ENCODE measurements at places on chromosomes 7 and 10.

- DNase-seq, result no peak
Observed at GRCh38 chr7:91872928-91873327, 7.6 kb downstream of the MTERF1 start.

DNA sequence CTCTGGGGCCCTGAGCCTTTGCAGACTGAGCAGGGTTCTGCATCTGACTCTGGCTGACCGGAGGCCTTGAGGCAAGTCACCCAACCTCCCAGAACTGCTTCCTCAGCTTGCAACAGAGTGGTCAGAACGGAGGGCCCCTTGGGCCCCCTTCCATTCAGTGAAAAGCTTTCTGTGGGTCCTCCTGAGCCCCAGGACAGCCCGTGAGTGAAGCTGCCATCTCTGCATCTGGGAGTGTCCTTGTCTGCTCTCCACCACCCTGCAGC lies 224.7 kb downstream of the DNAJB6 start:
- DNase-seq, result no peak

DNA sequence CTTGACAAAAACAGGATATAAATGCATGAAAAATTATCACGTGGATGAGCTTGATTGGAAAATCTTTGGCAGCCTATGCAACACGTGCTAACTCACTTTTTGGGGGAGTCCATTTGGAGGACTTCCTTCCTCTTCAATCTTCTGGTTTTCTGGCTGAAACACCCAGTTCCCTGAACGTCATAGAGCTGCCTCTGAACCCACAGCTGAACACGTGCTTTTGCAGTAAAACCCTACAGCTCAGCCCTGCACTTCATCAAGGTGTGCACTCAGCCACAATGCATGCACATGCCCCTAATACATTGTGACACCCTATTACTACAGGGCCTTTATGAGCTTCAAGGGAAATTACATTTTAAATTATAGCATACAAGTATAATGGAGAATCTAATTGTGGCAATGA lies 808.7 kb upstream of the AUTS2 start:
- no peak for DNase-seq

DNA sequence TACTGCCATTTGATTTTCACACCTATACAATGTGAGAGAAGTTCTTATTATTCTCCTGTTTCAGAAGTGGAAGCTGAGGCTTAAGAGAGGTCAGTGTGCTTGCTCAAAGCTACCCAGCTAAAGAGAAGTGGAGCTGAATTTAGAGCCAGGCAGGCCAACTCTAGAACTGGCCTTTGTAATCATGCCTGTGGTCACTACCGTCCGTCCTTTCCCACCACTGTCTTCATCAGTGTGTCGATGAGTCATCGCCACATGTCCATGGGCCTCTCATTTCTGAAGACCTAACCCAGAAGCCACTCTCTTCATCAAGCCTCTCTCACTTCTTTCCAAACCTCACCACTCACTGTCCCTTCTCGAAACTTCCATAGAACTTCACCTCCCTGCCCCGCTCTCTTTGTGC lies 237.8 kb downstream of the KIAA1217 start:
- no peak for DNase-seq

- DNase-seq, result no peak
Observed at GRCh38 chr10:58733436-58733835, 220.8 kb downstream of the BICC1 start.

GRCh38 chr7:91165006-91165845 lies 99.0 kb upstream of the FZD1 start:
- no peak for DNase-seq

DNA sequence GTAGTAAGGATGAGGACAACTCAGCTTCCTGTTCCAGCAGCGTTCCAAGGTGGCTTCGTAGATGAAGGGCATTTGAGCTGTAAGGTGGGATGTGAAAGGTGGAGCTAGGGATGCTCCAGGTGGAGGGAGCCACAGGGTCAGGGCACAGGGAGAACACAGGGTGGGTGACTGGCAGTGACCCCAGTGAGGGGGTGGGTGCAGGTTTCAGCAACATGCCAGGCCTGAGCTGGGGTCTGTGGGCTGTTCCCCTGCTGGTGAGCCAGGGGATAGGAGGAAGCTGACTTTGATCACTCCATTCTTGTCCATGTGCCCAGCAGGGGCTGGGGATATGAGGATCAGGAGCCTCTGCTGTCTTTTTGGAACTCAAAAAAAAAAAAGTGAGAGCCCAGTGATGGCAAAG lies 33.2 kb downstream of the CDH23 start:
- no peak for DNase-seq

GRCh38 chr7:5831196-5831595 lies 49.4 kb upstream of the OCM start:
- no peak for DNase-seq

GRCh38 chr10:7412237-7412927 lies 1.5 kb upstream of the SFMBT2 start:
- no peak for DNase-seq

DNA sequence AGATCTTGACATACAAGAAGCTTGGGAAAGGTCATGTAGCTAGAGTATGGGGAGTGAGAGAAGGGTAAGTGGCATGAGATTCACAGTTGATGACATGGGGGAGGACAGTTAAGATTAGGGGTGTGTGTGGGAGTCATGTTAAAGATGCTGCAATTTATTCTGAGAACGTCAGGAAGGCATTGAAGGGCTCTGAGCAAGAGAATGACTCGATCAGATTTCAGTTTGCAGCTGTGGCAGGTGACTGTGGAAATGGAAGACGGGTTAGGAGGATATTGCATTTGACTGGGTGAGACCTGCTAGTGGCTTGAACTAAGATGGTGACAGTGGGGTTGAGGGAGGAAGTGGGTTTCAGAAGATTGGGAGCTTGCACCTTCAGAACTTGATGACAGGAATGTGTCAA lies 5.6 kb downstream of the CDC123 start:
- no peak for DNase-seq

DNA sequence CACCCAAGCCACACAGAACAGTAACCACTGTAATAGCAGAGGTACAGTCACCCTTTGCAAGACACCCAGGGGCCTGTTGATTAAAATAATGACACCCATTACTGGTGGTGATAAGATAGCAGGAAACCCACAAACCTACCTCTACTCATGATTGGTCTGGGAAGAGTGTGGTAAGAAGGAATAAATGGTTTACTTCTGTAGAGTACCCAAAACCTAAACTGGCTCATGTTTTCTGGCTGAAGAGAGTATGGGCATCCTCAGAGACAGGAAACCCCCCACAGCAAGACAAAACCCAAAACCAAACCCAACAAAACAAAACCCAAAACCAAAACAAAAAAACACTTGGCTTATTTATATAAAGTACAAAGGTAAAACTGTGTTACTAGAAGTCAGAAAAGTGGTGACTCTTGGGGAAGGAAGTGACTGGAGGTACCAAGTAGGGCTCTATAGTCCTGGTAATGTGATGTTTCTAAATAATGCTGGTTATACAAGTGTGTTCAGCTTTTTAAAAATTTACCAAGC lies 15.5 kb upstream of the DNAJB12 start:
- no peak for DNase-seq

DNA sequence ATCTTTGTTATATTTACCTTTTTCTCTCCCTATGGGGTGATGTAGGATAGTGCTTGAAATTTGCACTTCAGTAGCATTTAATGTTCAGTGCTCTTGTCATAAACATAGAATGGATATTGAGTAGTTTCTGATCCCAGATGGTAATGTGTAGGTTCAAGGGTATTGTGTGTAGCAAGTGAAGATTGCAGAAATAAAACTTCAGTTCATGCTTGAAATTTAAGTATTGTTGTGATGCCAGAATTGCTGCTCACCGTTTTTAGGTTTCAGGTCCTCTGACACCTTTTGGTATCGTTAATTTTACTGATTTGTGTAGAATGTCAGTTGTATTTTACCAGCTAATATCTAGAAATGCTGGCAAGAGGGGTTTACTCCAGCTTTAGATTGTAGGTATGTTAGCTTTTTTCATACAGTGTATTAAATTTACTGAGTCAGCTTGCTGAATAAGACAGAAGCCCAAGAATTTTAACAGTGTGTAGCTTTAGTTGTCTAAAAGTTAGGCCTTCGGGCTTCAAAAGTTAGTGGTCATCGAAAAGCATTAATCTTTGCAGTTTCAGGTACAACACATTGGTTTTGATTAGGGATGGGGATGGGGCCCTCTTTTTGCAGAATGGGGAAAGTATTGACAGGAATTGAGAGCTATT lies 1.9 kb downstream of the PTEN start:
- no peak for DNase-seq

- DNase-seq, result no peak
Observed at GRCh38 chr10:94402843-94403379, 570 bp downstream of the TBC1D12 start.

DNA sequence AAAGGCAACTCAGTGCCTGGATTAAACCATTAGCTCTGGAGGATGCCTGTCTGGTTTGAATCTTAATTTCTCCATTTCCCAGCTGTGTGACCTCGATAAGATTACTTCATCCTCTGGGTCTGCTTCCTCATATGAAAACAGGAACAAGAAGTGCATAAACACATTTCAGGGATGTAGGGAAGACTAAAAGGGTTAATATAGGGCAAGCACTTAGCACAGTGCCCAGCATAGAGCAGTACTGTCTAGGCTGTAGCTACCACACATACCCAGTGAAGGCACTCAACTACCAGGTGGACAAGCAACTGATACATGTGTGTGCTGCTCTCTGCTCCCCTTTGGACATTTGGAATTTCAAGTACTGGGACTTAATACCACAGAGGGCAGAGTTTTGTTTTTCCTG lies 85.4 kb downstream of the KCNMA1 start:
- DNase-seq, result no peak

DNA sequence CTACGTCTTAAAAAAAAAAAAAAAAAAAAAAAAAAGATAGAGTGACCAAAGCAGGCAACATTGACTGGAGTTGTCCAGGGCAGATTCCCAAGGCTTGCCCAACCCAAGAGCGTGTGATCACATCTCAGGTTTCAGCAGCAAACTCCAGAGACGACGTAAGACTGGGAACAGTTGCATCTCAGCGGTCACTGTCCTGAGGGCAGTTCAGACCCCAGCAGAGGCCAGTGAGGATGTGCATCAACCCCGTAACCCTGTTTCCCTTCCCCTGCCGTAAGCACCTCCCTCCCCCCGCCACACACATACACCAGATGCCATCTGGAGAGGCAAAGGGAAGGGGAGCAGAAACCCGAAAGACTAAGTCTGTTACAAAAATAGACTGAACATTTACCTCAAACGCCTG lies 19.3 kb upstream of the TOMM7 start:
- no peak for DNase-seq

DNA sequence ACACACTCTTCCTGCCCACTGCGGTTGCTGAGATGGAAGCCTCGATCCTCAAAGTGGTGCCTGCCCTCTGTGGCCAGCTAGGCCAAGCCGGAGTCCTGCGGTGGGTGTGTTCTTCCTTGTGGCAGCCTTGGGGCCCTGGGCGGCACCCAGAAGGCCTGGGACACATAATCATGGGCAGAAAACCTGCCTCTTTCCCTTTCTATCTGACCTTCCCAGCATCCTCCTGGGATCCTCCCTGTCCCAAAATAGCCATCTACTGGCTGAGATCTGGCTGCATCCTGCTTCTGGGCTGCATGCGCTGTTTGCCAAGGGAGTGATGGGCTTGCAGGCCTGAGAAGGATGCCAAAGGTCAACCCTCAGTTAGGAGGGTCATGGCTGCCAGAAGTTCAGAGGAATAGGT lies 23.9 kb downstream of the COL13A1 start:
- DNase-seq, result no peak

- no peak for DNase-seq
Observed at GRCh38 chr10:125269716-125270115, 109.4 kb upstream of the CTBP2 start.

DNA sequence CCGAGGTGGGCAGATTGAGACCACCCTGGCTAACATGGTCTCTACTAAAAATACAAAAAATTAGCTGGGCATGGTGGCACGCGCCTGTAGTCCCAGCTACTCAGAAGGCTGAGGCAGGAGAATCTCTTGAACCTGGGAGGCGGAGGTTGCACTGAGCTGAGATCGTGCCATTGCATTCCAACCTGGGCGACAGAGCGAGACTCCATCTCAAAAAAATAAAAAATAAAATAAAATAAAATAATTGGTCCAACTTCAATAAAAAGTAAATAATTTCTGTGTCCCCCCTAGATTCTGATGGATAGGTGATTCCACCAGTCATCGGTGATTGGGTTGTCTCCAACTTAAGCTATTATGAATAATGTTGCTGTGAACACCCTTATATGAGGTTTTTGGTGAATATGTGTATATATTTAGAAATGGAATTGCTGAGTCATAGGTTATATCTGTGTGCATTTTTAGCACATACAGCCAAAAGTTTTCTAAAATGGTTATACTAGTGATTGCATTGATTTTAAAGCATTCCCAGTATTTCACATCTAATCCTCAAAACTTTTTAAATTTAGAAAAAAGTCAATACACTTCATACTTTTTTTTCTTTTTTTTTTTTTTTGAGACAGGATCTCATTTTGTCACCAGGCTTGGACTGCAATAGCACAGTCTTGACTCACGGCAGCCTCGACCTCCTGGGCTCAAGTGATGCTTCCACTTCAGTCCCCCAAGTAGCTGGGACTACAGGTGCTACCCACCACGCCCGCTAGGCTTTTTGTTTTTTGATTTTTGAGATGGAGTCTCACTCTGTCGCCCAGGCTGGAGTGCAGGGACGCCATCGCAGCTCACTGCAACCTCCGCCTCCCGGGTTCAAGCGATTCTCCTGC lies 13.7 kb upstream of the SRPK2 start:
- no peak for DNase-seq

DNA sequence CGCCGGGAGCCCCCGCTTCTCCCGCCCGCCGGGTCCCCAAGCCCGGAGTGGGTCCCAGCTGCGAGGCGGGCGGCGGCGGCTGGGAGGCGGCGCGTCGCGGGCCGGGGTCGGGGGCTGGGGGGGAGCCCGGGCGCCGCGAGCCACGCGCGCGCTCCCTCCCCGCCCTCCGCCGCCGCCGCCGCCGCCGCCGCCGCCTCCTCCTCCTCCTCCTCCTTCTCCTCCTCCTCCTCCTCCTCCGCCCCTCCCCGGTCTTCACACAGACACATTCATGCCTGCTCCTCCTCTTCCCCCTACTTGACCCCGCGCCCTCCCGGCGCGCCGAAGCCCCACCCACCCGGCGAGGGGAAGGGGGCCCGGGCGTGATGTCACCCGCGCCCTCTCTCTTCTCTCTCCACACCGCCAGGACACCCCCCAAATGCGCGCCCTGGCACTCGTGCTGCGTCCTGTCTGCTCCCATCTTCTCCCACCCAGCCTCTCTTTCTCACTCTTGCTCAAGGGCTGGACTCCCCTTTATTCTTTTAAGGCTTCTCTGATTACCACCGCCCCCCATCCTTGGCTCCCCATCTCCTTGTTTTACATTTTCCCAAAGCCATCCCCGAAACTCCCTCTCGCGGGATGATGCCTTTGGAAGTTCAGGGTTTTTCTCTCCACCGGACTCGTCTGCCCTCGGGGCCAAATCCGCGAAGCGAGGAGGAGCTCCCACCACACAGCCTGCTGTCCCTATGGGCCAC lies 967 bp upstream of the GLI3 start:
- DNase-seq, result no peak

GRCh38 chr10:73232887-73233286 lies 14.2 kb downstream of the DNAJC9 start:
- DNase-seq, result no peak

- DNase-seq, result no peak
Observed at GRCh38 chr7:155509359-155509724, 37.0 kb downstream of the CNPY1 start.

DNA sequence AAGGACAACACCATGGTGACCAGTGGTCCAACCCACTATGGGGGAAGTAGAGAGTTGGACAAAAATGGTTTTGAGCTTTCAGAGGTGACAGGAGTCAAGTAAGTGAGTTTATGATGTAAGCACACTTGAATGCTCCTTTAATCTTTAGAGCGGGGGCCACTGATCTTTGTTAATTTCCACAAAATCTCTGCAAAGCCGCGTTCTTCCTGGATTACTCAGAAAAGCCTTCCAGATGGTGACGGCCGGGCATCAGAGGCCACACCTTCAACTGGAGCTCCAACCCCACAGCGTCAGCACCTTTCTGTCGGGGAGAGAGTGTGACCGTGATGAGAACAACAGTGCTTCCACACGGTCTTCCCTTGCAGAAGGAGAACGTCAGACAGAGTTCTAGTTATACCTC lies 35.2 kb upstream of the KLF6 start:
- DNase-seq, result no peak
